ENCODE measurements at places on chromosomes 1 and 21.

- no peak for DNase-seq
These were observed 63.0 kb downstream of the ATP1A1 start for GRCh38 chr1:116435806-116436610.

- no peak for DNase-seq
These were observed 433.9 kb upstream of the DAB1 start for GRCh38 chr1:57857809-57858208.

- no peak for DNase-seq
These were observed 645.0 kb upstream of the PTBP2 start for GRCh38 chr1:96076589-96076988.

GRCh38 chr1:169466259-169467230 lies 19.2 kb downstream of the SLC19A2 start:
- DNase-seq: no peak

GRCh38 chr1:5265438-5266075 lies 611.1 kb downstream of the AJAP1 start:
- no peak for DNase-seq

GRCh38 chr1:64220241-64220640 lies 16.8 kb downstream of the UBE2U start:
- DNase-seq: no peak

DNA sequence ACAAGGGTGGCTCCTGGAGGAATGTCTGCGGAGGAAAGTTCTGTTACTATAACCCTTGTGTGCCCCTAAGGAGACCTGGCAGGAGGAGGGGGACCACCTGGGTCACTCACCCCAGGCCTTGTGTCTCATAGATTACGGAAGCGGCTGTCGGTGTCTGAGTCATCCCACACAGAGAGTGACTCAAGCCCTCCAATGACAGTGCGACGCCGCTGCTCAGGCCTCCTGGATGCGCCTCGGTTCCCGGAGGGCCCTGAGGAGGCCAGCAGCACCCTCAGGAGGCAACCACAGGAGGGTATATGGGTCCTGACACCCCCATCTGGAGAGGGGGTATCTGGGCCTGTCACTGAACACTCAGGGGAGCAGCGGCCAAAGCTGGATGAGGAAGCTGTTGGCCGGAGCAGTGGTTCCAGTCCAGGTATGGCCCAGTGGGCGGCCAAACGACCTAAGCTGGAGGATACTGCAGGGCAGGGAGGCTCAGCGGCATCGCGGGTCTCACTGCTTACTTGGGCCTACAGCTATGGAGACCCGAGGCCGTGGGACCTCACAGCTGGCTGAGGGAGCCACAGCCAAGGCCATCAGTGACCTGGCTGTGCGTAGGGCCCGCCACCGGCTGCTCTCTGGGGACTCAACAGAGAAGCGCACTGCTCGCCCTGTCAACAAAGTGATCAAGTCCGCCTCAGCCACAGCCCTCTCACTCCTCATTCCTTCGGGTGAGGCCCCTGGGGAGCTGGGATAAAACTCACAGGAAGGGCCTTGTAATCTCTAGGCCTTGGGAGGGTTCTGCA lies 101.4 kb downstream of the PIK3R3 start:
- no peak for DNase-seq

- no peak for DNase-seq
These were observed 20.3 kb upstream of the PRDM2 start for GRCh38 chr1:13679651-13680050.

GRCh38 chr1:20497506-20497905 lies 10.4 kb downstream of the MUL1 start:
- DNase-seq: no peak

- no peak for DNase-seq
These were observed 85.7 kb downstream of the NRDC start for GRCh38 chr1:51792864-51793263.

DNA sequence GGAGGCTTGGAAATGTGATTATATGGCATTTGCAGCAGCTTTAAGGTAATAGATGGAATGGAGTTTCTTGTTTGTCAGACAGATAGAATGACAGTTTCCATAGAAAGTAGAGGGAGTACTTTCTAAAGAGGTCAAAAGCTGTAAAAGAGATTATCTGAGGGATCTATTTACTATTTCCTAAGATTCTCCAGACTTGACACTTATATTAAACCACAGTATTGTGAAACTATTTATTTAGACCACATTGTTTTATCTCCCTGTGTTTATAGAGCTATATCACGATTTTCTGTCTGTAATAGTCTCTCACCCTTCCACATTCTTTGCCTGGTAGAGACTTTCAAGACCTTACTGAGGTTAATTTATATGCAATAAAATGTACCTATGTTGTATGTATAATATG lies 66.7 kb downstream of the MAN1A2 start:
- no peak for DNase-seq

DNA sequence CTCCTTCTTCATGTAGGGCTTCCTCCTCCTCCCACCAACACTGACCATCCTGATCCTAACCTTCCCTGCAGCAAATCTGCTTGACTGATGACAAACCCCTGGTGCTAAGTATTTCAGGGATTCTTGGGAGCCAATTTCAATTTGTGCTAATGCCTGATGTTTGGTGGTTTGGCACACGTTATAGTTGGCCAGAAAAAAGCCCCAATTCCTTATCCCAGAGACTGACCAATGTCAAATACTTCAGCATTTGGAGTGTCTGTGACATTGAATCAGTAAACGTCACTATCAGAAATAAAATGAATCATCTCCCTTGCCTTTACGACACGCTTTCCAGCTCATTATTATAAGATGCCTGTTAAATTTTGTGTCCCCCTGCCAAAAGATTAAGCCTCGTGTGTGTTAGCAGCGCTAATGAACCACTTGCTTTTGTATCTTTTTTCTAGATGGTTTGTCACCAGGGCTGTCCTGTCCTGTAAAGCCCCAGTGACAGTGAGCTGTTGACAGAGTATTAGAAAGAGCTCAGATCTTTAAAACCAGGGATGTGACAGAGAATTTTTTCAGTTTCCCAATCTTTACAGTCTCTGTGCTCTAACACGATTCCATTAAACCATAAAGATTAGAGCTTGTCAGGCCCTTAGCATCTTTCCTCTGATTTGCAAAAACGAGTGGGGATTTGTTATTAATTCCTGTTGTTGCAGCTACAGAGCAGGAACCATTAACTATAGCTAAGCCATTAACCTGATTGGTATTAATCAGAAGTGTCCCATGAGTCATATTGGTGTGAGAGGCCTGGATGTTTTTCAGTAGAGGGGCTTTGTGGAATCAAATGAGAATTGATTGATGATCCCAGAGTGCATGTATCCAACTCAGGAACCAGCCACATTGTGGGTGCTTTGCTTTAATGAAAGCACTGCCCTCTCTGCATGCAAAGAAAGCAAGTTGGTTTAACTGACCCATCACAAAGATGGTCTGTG lies 665.1 kb upstream of the PLXNA2 start:
- DNase-seq: no peak

GRCh38 chr1:197144570-197145325 lies 1.7 kb downstream of the ASPM start:
- no peak for DNase-seq

DNA sequence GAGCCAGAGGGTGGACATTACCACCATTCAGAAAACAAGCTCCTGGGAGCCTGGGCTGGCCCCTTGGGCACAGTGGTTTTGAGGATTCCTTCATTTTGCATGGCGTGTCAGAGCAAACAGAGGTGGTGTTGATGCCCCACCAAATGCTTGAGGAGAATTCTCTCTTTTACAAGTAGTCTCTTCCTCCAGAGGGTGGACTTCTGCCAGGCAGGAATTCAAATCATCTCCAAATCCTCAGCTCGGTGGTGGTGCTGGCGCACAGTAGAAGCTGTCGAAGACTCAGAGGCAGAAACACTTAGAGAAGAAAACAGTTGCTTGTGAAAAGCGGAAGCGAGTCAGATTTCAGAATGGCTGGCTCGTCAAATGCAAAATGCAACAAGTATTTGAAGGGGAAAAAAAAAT lies 3.4 kb upstream of the CHI3L1 start:
- DNase-seq: no peak

GRCh38 chr1:103509250-103509649 lies 16.2 kb upstream of the RNPC3 start:
- no peak for DNase-seq

DNA sequence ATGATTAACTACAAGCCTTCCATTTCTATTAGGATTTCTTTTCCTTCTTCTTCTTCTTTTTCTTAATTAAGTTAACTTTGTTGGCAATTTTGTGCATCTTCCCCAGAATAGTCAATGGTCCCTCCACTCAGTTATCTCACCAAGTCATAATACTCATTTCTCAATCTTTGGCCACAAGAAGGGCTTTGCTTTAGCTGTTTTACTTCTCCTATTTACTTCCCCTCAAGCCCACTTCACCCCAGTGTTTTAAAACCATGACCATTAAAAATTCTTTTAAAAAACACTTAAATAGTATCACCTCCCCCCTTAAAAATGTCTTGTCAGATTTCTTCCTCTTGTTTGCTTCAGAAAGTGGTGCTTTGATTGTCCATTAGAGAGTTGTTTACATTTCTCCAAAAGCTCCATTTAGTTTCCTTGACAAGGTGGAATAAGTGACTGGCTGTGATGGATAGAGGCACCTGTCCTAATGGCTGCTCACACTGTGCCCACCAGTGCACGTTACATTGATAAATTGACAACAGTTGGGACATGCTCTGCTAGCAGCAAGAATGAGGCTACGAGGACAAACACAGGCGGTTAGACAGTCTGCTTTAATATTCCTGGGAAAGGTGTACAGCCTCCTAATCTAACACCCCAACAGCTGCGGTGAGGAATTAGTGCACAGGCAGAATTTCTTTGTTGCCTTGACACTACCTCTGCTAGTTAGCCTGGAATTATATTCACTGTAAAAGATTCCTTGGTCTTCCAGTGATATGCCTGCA lies 354.7 kb downstream of the LMO4 start:
- no peak for DNase-seq

DNA sequence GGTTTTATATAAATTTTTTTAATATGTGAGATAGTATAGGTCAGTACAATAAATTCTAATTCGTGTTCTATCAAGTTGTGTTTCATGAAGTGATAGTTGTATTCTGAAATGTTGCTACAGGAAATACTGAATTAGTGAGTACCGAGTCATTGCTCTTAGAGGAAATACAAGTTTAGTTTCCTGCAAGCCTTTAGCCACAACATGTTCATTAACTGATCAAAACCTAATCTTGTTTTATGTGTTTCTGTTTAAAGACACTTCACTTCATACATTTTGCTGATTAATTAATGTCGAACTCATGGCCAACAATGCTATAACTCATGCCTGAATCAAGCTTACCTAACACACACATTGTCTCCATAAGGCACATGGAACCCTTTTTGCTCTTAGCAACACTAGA lies 43.6 kb downstream of the LRRC7 start:
- no peak for DNase-seq

- no peak for DNase-seq
These were observed 26.5 kb downstream of the CD247 start for GRCh38 chr1:167491586-167492461.

GRCh38 chr1:108570128-108570527 lies 10.2 kb downstream of the EEIG2 start:
- no peak for DNase-seq

GRCh38 chr1:168466092-168466713 lies 77.6 kb downstream of the XCL2 start:
- no peak for DNase-seq

DNA sequence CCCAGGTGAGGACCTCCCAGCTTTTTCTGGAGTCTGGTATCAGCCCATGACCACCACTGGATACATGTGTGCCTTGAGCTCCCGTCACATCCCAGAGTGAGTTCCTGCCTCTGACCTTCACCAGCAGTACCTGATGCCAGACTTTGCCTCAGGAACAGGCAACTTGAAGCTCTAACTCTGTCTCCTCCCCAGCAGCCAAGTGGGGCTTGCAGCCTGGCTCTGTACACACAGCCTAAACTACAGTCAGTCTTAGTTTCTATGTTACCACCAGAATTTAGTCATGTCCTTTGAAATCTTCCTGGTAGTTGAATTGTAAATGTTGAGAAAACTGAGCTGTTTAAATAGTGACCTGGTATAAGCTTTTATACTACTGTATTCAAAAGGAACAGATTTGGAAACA lies 206.5 kb downstream of the LRRC40 start:
- no peak for DNase-seq

- no peak for DNase-seq
These were observed 50.4 kb upstream of the STUM start for GRCh38 chr1:226497991-226498639.

DNA sequence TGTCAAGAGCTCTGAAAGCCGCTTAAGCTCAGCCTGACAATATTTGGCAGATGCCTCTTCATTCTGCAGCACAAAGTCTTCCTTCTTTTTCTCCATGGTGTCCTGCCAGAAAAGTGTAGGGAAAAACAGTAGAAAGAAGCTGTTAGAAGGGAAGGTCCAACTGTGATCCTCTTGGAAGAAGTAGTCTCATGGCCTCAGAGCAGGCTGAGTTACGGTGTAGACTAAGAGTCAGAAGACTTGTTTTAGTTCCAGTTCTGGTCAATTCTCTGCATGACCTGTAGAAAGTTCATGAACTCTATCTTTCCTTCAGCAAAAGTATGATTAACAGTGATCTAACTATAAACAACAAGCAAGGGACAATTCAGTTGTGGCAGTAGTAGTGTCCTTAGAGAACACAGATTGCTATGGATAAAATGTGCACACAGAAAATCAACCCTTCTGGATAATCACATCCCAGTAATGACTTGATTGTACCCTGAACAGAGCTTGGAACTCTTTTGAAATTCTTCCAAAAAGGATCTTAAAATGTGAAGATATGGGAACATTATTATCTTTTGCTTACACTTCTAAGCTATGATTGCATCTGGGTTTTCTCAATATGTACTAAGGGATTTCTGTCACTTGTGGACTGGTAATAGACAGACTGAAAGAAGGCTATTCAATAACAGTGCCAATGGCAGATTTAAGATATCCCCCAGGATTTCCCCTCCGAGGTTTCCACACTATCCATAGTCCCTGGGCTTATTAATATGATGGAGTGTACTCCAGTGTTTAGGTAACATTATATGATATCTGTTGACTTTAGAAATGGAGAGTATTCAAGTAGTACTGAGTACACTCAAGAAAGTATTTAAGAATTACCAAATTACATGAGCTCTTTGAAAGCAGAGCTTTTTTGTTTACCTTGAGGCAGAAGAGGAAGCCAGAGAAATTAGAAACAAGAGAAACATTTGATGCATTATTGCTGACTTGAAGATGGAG lies 22.1 kb upstream of the GBP2 start:
- DNase-seq: no peak

GRCh38 chr1:70140894-70141293 lies 64.5 kb downstream of the LRRC40 start:
- DNase-seq: no peak

DNA sequence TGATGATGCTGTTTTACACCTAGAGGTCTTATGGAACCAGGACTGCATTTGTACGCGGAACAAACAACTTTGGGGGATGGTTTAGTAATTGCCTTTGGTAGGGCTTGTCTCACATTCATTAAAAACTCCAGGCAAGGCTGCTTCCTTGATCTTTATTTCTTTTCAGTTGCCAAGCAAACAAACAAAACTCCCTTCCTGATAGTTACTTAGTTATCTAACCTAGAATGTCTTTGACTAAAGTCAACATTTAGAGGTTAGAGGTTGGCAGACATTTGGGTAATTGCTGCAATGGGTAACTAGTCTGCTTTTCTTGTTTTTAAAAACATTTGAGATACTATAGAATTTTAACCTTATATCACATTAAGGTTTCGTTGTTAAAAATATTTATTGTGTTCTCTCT lies 500.9 kb upstream of the PTBP2 start:
- DNase-seq: no peak

GRCh38 chr1:91730801-91731732 lies 154.9 kb downstream of the TGFBR3 start:
- no peak for DNase-seq

Data from type B pancreatic cell (in vitro differentiated cells).